HL-60 (cell line): ENCODE measurements at places on chromosomes 5 and 9.

GRCh38 chr9:38066197-38066913 is 2.7 kb downstream of the SHB start:
- DNase-seq = no peak

DNA sequence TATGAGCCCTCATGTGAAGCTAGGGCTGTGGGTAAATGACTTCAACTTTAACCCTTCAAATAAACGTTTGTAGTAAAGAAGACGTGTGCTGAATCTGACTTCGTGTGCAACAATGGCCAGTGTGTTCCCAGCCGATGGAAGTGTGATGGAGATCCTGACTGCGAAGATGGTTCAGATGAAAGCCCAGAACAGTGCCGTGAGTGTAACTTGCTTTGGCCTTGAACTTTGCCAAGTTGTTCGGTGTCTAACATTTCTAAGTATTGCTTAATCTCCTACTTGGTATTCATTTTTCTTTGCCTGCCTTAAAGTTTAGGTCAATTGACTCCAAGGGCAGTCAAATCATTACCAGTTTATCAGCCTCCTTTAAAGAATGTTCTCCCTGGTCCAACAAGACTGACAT is 18.2 kb downstream of the VLDLR start:
- no peak for DNase-seq

GRCh38 chr9:130345897-130346385 is 80.4 kb downstream of the HMCN2 start:
- no peak for DNase-seq

DNA sequence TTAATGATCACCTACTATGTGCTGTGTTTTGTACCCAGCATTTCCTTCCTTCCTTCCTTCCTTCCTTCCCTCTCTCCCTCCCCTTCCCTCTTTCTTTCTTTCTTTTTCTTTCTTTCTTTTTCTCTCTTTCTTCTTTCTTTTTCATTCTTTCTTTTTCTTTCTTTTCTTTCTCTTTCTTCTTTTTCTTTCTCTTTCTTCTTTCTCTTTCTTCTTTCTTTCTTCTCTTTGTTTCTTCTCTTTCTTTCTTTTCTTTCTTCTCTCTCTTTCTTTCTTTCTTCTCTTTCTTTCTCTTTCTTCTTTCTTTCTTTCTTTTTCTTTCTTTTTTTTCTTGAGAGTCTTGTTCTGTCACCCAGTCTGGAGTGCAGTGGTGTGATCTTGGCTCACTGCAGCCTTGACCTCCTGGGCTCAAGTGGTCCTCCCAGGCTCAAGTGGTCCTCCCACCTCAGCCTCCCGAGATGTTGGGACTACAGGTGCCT is 165.7 kb upstream of the MVB12B start:
- DNase-seq = no peak

DNA sequence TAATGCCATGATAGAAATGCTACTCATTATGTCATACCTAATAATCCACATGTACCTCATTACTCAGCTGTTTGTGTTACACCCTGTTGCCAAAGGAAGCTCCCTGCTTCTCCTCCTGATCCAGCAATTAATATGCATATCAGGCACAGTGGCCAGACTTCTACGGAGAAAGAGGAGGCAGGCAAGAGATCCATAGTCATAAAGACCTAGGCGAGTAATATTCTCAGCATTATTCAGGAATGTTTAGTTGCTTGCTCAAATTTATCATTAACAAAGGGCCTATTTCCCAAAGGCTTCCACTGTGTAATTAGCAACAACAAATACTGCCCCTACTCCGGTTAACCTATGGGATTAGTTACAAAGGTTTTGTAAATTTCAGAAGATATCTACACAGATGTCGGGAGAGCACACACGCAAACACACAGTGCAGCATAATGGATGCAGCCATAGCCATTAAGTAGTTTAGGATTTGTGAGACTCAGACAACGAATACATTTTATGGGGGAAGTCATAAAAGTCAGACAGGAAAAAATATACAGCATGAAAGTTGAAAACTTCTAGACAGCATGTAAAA is 192.6 kb downstream of the EFNA5 start:
- DNase-seq = no peak

- no peak for DNase-seq
Measured at GRCh38 chr5:8184455-8185063, 315.6 kb downstream of the MTRR start.

GRCh38 chr5:86977190-86977589 is 290.5 kb upstream of the RASA1 start:
- DNase-seq = no peak

DNA sequence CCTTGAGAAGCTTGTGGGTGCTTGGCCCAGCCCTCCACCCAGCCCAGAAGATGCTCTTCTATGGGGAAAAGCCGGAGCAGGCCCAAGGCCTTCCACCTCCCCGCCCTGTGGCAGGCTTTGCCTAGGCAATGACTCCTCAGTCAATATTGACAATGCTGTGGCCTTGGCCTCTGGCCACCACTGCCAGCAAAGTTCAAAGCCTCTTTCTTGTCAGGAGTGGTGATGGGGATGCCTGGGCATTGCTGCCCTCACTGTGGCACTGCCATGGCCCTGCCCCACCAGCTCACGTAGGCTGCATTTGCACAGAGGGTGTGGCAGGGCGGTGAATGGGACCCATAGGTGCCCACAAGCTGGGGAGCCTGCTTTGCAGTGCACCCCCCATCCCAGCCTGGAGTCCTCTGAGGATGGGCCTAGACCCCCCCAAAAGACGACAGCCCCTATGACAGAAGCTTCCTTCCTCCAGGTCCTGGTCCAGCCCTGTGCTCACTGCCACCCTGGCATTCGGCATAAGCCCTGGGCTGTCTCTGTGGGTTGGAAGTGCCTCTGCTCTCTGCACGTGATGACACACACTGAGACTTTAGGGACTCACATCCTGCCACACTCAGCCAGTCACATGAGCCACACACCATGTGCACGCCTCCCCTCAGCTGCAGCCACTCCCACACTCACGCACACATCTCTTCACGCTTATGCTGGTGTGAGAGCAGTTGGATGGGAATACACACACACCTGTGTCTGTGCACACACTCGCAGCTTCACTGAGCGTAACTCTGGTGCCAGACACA is 31.1 kb downstream of the MORN5 start:
- no peak for DNase-seq

GRCh38 chr9:134751622-134752021 is 110.0 kb downstream of the COL5A1 start:
- DNase-seq = no peak

- no peak for DNase-seq
Measured at GRCh38 chr5:107523029-107523680, 147.6 kb downstream of the EFNA5 start.

GRCh38 chr5:144002876-144003275 is 167.6 kb downstream of the YIPF5 start:
- DNase-seq = no peak

DNA sequence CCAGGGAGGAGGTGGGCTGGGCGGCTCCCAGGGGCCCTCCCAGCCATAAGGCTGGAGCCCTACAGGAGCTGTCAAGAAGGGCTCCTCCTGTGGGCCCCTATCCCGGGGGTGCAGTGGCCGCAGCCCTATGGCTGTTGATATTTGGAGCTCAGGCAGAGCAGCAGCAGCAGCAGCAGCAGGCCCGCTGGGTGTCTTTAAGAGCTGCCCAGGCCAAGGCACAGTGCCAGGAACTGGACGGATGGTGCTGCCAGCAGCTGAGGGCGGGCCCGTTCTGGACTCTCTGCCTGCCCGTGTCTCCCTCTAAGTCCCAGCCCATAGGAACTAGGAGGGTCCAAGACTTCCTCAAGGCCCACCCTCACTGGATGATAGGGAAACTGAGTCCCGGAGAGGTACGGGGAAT is 3.6 kb downstream of the AK1 start:
- DNase-seq = no peak

DNA sequence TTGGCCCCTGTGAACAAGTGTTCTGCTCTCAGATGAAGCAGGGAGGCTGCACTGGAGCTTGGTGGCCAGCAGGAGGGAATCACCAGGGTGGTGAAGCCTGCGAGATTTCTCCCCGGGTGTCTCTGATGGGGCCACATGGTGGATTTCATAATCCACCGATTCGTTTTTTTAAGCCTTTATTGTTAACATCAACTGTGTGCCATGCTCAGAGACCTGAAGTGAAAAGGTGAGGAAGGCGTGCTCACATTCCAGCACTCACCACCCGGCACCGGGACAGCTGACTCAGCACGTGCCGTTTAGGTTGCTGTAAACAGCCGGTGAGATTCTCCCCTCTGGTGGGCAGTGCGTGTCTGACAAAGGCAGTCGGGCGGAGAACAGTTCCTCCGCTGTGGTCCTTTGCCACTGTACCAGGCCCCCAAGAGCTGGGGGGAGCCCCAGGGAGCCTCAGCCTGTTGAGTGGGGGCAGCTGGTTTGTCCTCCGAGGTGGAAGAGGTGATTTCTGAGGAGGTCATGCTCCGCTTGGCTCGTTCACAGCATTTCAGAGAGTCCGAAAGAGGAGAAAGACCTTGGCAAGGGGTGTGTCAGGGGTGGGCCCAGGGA is 12.7 kb upstream of the AHRR start:
- DNase-seq = no peak

DNA sequence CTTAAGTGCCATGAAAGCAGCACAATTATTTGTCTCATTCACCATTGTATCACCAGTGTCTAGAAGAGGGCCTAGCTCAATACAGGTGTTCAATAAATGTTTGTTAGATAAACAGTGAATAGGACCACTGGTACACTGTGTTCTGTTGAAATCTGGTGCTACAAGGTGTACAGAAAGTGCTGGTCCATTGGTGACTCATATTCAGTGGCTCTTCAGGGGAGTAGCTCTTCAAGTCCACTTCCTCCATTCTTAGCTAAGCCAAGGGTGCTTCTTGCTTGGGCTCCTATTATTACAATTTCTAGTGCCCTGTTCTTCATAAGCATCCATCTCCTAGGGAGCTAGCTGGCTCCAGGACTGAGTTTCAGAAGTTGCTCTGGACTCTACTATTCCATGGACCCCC is 6.4 kb upstream of the FCHO2 start:
- DNase-seq = no peak

DNA sequence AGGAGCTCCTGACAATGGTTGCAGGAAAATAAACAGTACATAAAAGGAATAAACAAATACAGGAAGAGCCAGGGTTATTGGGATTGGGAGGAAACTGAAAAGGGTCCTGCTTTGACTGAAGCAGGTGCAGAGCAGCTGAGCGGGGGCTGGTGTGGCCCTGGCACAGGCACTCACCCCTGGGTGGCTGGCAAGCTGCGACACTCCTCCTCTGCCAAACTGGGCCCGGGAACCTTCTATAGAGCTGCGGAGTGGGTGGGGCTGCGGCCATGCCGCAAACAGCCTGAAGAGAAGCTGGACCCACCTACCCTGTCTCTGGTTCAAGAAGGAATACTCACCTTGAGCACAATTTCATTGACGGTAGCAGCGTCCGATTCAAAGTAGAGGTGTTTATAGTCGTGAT is 182.5 kb downstream of the GAPVD1 start:
- DNase-seq = no peak

GRCh38 chr5:97049175-97049574 is 93.2 kb downstream of the LIX1 start:
- DNase-seq = no peak

DNA sequence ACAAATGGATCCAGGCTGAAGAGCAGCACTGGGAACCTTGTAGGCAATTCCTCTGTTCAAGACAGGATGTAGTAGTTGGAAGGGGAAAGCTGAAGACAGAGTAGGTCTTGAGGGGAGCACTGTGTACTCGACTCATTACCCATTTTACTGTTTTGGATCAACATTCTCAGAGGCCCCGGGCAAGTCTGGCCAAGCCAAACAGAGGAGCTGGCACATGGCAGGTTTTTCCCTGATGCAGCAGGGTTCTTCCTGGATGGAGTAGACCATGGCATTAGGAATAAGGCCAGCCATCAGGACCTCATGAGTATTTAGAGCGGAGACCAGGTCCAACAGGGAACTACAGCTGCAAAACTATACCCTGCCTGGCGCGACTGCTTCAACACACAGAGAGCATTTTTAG is 4.4 kb downstream of the SVEP1 start:
- no peak for DNase-seq

GRCh38 chr5:149809931-149810691 is 80.0 kb downstream of the PPARGC1B start:
- no peak for DNase-seq

DNA sequence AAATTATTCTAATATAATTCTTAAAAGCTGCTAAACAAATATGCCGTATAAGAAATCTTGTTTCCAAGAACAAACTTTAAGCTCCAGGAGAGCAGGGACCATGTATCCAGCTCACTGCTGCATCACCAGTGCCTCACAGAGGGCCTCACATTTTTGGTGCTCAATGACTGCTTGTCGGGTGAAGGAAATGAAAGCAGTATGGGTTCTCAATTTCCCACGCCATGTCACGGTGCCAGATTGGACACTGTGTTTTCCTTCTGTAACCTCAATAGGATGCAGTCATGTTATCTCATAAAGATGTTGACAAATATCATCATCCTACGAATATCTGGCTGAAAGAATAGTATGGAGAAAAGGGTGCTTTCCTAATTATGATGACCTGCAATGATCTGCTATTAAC is 64.7 kb downstream of the POU5F2 start:
- DNase-seq = no peak
